ENCODE measurements at places on chromosomes 2 and 18. TPM values are rescaled to one million over a fixed set of nuclear protein-coding genes. Genes with fewer than 3 reads are reported as not detected.

SUCLG1 gene
- total RNA-seq, result 309 TPM

UCN gene
- total RNA-seq, result 0.84 TPM

SCN1A gene
- 0.38 TPM for total RNA-seq

ABHD1 gene
- total RNA-seq, result 2.4 TPM

STARD6 gene
- total RNA-seq, result not detected

SLC9A2 gene
- total RNA-seq, result 0.14 TPM

MAT2A gene
- total RNA-seq, result 118 TPM

CCDC68 gene
- 3.9 TPM for total RNA-seq

MEIS1 gene
- 40.1 TPM for total RNA-seq

SETBP1 gene
- 7.1 TPM for total RNA-seq
